ENCODE measurements at places on chromosomes 5 and 9.

- no peak for DNase-seq
Observed at GRCh38 chr5:4206127-4206526, 610.5 kb downstream of the IRX1 start.

DNA sequence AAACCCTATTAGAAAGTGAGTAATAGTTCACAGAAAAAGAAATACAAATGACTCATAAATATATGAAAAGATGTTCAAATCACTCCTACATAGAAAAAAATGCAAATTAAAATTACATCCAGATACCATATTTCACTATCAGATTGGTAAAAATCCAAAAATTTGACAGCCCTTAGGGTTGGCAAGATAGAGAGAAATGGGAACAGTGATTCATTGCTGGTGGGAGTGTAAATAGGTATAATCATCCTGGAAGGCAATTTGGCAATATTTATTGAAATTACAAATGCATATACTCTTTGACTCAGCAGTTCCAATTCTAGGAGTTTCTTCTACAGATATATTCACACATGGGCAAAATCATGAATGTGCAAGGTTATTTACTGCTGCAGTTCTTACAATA lies 273.5 kb downstream of the NR2F1-AS1 start:
- no peak for DNase-seq

DNA sequence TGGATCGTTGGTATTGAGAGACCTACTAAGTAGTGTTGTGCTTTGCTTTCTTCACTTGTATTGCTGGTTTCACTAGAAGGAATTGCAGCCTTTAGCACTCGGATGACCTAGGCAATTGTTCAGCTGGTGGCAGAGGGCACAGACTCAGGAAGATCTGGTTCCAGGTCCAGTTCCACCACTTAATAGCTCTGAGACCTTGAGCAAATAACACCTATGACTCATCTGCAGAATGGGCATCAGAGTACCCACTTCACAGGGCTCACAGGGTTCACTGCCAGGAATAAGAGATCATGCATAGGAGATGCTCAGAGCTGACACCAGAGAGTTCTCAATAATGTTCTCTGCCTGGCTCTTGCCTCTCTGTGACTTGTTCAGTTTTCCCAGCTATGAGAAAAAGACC lies 133.6 kb downstream of the SIL1 start:
- no peak for DNase-seq

GRCh38 chr5:56525113-56525512 lies 290.2 kb upstream of the MAP3K1 start:
- DNase-seq, result no peak

DNA sequence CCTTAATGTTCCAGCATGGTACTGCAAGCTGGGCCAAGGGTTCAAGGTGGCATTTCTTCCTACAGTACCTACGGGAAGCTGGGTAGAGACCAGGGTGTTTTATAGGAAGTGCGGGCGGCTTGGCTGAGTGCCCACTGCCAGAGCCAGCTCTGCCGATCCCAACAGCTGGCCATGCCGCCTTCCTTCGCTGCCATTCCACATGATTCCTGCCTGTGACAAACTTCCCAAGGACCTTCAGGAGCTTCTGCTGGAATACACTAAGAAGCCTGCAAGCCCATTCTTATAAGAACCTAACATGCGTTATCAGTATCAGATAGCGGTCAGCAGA lies 22.0 kb downstream of the MYO10 start:
- DNase-seq, result no peak

- DNase-seq, result no peak
Observed at GRCh38 chr9:127735530-127736185, 564 bp upstream of the TOR2A start.

All from activated T-cell treated with anti-CD3 and anti-CD28 coated beads, Interleukin-2, amount 50 U/mL, for 48 hours (primary cell).